ENCODE measurements at places on chromosomes 7 and 10.

GRCh38 chr7:100827330-100828226 is at the start of gene EPHB4:
TSS of gene EPHB4 (minus strand) at chr7:100827523. CDS start at chr7:100827030, 493 bp downstream.
- DNase-seq: no peak

DNA sequence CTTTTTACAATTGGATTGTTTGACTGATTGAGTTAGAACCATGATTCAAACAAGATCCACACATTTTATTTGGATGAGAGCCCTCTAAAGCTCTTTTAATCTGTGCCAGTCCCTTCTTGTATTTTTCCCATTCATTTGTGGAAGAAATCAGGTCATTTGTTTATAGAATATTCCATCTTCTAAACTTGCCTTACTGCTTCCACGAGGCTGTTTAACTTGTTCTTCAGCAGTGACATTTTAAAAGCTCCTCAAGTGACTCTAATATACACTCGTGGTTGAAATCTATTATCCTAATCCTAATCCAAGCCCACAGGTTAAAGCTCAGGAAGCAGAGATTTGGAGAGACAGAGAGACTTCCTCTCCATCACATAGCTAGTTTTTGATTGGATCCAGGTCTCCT is 155.4 kb upstream of the SVIL start:
- no peak for DNase-seq

- no peak for DNase-seq
Measured at GRCh38 chr7:105581066-105581811, at the start of gene EFCAB10. TSS of gene EFCAB10 (minus strand) at chr7:105581493. CDS start at chr7:105581463, 30 bp downstream.

GRCh38 chr7:134891262-134891695 is 95.0 kb upstream of the AGBL3 start:
- DNase-seq: no peak

- peak; percentile 95 for DNase-seq
Measured at GRCh38 chr7:23277359-23277989, 21.7 kb upstream of the MALSU1 start.

GRCh38 chr7:148276314-148277041 is 314.1 kb upstream of the C7orf33 start:
- DNase-seq: peak; percentile 44

DNA sequence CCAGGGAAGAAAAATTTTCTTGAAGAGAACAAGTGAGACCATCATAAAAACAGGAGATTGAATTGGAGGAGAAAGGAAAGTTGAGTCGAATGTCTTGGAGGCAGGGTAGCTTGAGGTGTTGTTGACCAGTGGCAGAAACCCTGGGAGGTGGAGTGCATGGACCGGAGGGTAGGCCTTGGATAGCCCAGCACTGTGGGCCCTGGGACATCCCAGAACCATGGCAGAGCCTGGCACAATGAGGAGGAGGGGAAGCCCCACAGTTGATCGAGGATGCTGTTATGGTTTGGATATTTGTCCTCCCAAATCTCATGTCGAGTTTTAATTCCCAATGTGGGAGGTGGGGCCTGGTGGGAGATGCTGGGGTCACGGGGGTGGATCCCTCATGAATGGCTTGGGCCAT is 157.1 kb downstream of the ITGA8 start:
- DNase-seq: no peak

- DNase-seq: no peak
Measured at GRCh38 chr7:21134631-21135030, 293.3 kb upstream of the SP4 start.

DNA sequence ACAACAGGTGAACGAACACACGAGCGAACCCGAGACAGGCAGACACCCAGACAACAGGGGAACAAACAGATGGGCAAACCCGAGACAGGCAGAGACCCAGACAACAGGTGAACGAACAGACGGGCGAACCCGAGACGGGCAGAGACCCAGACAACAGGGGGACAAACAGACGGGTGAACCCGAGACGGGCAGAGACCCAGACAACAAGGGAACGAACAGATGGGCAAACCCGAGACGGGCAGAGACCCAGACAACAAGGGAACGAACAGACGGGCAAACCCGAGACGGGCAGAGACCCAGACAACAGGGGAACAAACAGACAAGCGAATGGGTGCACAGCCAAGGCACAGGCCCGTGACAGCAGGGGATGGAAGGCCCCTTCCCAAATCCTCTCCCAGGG is 264.7 kb downstream of the ELFN1 start:
- no peak for DNase-seq

DNA sequence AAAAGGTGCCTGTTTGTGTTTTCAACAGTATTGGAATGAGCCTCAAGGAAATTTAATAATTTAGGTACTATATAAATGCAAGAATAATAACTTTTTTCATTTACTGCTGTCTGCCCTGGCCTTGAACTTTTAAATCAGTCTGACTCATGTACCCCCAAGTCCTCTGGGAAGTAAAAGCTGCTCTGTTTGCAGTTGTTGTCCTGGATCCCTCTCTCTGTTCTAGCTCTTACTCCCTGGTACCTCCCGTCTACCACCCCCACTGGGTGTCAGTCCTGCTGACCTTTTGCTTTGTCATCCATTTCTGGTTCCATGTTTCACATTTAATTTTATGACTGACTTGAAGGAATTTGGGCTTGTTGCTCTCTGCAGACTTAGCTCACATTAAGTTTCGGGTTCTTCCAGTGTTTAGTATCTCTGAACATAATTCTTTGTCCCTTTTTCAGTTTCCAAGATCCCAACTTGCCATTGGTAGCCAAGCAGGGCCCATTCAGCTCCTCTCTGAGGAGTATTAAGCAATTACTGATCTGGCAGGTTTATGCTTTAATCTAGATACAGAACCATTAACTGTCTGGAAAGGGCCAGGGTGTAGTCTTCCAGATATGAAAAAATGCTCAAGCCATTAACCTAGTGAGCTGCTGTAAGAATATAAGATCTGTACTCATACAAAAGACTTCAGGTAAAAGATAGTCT is 208.7 kb upstream of the FAM3C start:
- DNase-seq: no peak

GRCh38 chr10:51422311-51423120 is 276.9 kb downstream of the CSTF2T start:
- peak; percentile 63 for DNase-seq

DNA sequence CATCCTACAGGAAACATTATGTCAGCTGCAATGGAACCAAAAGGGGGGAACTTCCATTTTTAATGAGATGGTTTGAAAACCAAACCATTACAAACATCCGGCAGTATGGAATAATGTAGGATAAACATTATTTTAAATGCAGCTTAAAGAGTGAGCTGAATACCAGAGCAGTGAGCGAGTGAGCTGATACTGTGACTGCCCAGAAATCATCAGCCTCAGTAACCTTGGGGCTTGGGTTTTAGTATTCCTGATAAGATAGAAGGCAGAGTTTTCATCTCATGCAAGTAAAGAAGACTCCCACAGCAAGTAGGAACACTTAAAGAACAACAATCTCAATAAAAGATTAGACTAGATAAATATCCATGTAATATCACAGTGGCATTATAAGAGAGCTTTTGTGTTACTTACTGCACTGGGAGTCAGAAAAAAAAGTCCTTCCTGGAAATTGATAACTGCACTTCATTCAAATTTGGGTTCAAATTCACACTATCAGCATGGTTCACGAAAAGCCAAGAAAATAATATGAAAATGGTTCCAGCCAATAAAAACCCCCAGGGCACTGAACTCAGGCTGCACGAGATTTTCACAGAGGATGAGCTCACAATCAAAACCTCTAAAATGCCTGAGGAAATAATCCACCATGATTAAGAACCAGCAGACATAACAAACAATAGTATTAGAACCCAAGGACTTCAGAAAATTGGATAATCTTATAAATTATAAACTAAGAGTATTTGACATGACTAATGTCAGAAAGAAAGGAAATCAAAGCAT is 115.7 kb downstream of the MTPAP start:
- no peak for DNase-seq

GRCh38 chr10:86306628-86307278 is 59.8 kb downstream of the GRID1 start:
- DNase-seq: peak; percentile 31

DNA sequence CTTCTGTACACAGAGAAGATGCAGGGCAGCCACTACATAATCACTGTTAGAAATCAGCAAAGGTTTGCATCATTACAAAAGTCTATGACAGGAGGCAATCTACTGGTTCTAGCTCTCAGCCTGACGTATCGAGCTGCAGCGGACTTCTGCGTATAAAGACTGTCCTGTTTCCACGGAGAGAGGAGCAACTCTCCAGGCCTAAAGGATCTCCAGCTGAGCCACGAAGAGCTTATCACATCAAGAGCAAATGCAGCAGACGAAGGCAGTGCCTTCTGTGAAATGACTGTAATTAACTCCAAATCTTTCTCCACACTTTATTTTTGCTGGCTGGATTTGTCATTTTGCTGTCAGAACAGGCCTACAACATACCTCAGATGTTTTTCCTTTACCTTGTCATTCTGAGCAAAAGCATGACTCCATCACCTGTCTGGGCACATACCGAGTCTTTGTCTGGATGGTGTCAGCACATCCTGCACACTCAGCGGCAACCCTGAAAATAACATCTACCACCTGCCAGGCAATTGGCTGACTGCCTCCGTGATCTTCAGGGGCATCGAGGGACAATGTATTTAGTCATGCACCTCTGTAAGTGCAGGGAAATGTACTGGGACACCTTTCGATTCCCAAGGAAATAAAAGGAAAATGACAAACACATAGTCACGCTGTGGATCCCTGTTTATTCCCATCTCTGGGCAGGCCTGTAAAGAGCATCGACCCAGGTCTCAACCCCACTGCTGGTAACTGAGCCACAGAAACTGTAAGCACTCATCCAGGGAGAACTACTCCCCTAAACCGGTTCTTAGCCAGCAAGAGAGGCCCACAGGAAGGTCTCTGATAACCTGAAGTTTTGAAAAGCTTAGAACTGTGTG is 26.3 kb upstream of the SH3PXD2A start:
- no peak for DNase-seq

DNA sequence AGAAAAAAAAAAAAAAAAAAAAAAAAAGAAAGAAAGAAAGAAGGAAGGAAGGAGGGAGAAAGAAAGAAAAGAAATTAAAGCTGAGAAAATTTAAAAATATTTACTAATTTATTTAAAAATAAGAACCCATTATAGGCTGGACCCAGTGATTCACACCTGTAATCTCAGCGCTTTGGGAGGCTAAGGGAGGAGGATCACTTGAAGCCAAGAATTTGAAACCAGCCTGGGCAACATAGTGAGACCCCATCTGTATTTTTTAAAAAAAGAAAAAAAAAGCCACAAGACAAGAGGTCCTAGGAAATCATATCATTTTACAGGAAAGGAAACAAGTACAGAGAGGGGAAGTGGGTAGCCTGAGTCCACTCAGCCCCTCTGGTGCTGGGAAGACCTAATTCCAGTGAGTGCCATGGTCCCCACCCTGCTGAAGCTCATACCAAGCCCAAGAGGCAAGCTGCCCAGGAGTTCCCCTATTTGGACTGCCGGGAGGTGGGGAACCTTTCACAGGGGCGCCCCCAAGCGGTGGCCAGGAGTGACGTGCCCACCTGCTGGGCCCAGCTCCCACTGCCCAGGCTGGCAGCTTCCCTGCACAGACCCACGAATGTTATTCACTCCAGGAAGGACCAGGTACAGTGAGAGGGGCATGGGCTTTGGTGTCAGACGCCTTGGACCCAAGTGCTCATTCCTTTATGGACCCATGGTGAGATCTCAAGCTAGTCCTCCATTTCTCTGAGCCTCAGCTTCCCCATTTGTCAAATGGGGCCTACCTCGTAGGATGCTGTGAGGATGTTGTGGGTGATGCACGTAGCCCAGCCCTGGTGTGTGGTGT is 133.6 kb downstream of the ZMIZ1 start:
- DNase-seq: peak; percentile 58

- DNase-seq: no peak
Measured at GRCh38 chr7:74722153-74722552, 51.7 kb upstream of the NCF1 start.

- no peak for DNase-seq
Measured at GRCh38 chr7:153847828-153848227, 204.4 kb upstream of the DPP6 start.

- DNase-seq: no peak
Measured at GRCh38 chr10:124566981-124567835, 105.6 kb downstream of the LHPP start.

DNA sequence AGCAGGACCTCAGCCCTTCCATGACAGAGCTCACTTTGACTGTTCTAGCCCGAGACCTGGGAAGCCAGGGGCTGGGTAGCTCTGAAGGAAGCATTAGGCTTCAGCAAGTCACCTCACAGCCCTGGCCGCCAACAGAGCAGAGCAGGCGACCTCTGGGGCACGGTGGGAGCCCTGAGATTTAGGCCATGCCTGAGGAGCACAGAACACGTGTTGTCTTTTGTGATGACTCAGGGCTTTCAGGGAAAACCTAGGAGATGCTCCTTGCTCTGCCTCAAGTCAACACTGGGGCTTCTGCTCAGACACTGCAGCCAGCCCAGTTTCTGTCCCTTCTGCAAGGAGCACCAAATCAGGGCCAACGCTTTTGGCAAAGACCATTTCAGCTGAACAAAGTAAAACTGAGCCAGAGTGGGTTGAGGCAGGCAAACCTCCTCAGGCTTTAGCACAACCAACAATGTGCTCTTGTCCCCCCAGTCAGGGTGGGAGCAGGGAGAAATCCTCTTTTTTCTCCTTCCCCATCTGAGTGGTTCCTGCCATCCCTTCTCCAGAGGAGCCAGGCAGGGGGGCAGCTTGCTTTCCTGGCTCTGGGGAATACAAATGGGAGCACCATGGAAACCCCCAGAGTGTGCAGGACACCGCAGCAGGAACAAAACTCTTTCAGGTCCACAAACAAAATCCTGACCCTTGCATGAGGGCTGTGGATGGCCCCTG is 14.4 kb downstream of the CAMK2G start:
- no peak for DNase-seq

GRCh38 chr7:85686401-85687181 is 499.7 kb upstream of the SEMA3D start:
- no peak for DNase-seq

GRCh38 chr10:110794808-110795207 is 76.9 kb upstream of the PDCD4 start:
- no peak for DNase-seq

DNA sequence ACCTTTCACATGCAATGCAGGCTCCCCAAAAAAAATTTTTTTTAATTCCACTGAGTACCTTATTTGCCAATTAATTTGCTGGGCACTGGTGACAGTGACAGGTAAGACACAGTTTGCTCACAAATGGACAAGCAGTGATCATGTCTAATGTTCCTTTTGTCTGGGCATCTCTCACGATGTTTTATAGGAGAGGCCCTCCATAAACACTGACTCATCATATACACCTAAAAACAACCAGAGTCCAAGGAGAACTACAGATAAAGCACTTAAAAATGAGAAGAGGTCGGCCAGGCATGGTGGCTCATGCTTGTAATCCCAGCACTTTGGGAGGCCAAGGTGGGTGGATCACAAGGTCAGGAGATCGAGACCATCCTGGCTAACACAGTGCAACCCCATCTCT is 105.1 kb downstream of the ATE1 start:
- DNase-seq: no peak

- DNase-seq: no peak
Measured at GRCh38 chr10:55631071-55631654, 729.9 kb downstream of the ZWINT start.

All from NAMALWA (cell line).